Astrocyte (in vitro differentiated cells and primary cell): ENCODE measurements at places on chromosomes 12 and 14. TPM values are rescaled to one million over a fixed set of nuclear protein-coding genes. Genes with fewer than 3 reads are reported as not detected.

GRCh38 chr12:48002773-48003218, 1.5 kb downstream of the COL2A1 start:
- peaks cover 21% of the 10 kb centered on the region for H3K4me1 ChIP-seq
- peak; percentile 19 for DNase-seq
- H3K36me3 ChIP-seq = no peaks in the 10 kb centered on the region
- peak overlapping the region; percentile 61 for H3K4me3 ChIP-seq

- peaks cover 15% of the 10 kb centered on the region for H3K4me1 ChIP-seq
- H3K4me3 ChIP-seq = no peak overlapping the region
Observed at GRCh38 chr12:19382111-19382526, 57.2 kb upstream of the AEBP2 start.

- DNase-seq = no peak
- H3K4me1 ChIP-seq = peaks cover 42% of the 10 kb centered on the region
- H3K27me3 ChIP-seq = no peaks in the 10 kb centered on the region
- no peak overlapping the region for H3K4me3 ChIP-seq
Observed at GRCh38 chr12:52872644-52873389, 24.0 kb upstream of the KRT78 start.

DNA sequence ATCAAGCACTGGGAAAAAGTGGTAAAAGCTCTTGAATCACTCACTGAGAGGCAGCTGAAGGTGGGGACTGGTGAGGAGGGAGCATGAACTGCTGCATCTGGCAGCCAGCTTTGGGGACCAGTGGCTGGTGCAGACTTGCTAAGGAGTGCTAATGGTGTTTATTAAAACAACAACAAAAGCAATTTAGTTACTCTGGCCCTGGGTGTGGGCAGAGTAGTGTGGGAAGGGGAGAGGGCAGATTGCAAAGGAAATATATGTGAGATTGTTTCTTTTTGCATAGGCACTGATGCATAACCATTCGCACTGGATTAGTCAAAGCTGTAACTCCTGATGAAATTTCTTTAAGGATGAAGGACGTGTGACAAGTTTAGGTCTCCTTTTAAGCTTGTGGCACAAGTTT, 8.1 kb downstream of the TXNRD1 start:
- no peak for DNase-seq
- no peak overlapping the region for H3K27ac ChIP-seq
- H3K36me3 ChIP-seq = no peaks in the 10 kb centered on the region
- no peaks in the 10 kb centered on the region for H3K27me3 ChIP-seq
- H3K4me3 ChIP-seq = no peak overlapping the region

DNA sequence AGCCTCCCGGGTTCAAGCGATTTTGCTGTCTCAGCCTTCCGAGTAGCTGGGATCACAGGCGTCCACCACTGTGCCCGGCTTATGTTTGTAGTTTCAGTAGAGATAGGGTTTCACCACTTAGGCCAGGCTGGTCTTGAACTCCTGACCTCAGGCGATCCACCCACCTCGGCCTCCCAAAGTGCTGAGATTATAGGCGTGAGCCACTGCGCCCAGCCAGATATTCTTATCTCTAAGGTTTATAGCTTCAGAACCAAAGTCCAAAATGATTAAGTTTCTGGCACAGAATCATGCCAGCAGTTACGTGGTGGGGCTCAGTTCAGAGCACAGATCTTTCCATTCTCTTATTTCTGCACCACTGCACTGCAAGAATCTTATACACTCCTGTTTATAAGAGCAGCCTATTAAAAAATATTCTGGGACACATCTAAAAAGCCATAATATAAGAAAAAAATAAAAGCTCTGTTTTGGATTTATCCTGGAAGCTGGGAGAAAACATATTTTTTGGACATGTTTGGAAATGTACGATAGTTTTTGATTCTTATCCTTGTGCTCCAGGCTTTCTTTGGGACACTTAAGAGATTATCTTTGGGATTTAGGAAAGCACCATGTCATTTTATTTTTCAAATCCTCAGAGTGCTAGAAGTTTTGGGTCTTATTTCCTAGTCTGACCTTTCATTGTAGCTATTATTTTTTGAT, 129.6 kb downstream of the LMNTD1 start:
- DNase-seq = peak; percentile 39
- H3K4me3 ChIP-seq = no peak overlapping the region
- H3K27ac ChIP-seq = no peak overlapping the region
- no peaks in the 10 kb centered on the region for H3K27me3 ChIP-seq
- H3K36me3 ChIP-seq = no peaks in the 10 kb centered on the region

- H3K4me3 ChIP-seq = no peak overlapping the region
- H3K27ac ChIP-seq = no peak overlapping the region
- no peak for DNase-seq
- H3K36me3 ChIP-seq = peaks cover 7% of the 10 kb centered on the region
- peaks cover 4% of the 10 kb centered on the region for H3K4me1 ChIP-seq
Observed at GRCh38 chr12:57779736-57780135, 2.9 kb upstream of the TSFM start.

- no peaks in the 10 kb centered on the region for H3K36me3 ChIP-seq
- H3K4me1 ChIP-seq = no peaks in the 10 kb centered on the region
- peaks cover 2% of the 10 kb centered on the region for H3K27me3 ChIP-seq
- DNase-seq = peak; percentile 89
Observed at GRCh38 chr12:6476489-6476888, 6.0 kb upstream of the VAMP1 start.

- H3K4me1 ChIP-seq = no peaks in the 10 kb centered on the region
- no peak for DNase-seq
- H3K27me3 ChIP-seq = no peaks in the 10 kb centered on the region
- no peak overlapping the region for H3K27ac ChIP-seq
- H3K36me3 ChIP-seq = no peaks in the 10 kb centered on the region
- H3K4me3 ChIP-seq = no peak overlapping the region
Observed at GRCh38 chr14:58555647-58556046, 82.1 kb upstream of the DACT1 start.

DNA sequence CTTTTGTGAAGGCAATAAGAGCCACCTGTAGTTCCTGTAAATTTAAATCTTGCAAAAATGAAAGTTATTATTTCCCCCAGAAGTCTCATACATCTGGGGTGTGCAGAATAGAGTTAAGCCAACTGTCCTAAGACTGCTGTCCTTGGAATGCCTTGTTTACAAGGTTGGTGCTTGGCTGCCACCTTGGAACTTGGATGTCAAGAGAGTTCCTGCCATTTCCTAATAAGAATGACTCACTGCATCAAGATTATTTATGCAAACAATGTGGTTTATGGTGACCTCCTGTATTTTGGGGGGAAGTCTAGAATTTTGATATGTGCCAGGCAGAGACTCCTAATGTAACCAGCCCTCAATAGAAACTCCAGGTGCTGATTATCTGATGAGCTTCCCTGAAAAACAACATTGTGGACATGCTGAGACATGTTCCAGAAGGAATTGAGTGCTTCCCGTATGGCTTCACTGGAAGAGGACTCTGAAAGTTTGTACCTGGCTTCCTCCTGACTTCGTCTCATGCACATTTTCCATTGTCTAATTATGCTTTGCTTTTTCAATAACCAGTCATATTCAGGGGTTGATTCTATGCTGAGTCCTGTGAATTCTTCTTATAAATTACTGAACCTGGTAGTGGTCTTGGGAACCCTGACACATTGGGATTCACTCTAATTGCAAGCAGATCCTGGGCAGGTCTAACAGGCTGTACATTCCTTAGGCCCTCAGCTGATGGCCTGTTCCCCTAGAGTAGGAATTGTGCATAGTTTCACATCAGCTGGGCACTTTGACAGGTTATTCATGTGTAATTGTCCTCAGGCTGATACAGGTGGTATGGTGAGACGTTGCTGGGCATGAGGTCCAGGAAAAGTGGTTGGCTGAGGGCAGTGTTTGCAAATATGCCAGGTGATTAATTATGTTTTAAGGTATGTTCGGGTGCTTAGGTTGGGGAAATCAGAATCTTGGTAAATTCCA, 1370.7 kb upstream of the TMEM132C start:
- H3K4me3 ChIP-seq = no peak overlapping the region
- peak; percentile 2 for DNase-seq
- no peaks in the 10 kb centered on the region for H3K4me1 ChIP-seq
- H3K36me3 ChIP-seq = no peaks in the 10 kb centered on the region
- H3K27ac ChIP-seq = no peak overlapping the region

DNA sequence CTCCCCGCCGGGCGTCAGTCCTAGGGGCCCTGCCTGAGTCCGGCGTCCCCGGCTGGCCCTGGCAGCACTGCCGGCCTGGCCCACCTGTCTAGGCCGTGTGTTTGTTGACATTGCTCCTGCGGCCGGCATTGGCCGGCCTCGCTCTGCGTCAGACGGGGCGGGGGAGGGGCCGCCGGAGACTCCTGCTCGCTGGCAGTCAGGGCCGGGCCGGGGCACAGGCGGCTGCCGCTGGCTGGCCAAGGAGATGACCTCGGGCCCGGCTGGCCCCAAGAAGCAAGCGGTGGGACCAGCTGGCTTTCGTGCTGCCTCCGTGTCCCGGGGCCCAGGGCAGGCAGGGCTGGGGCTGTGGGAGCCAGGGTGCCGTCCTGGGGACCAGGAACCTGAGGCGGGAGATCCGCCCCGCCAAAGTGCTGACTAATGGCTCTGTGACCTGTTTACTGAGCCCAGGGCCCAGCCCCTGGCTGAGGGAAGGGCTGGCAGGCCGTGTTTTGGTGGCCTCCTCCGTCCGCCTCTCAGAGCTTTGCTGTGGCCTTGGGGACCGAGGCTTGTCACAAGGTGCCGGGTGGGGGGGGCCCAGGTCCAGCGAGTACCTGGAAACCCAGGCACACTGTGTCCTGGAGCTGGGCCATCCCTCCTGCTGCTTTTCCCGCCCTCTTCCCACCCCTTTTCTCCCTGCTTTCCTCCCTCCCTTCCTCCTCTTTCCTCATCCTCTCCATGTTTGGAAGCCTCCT, 1.8 kb downstream of the ULK1 start:
- H3K27ac ChIP-seq = peak overlapping the region; percentile 91
- H3K4me1 ChIP-seq = peaks cover 17% of the 10 kb centered on the region
- no peaks in the 10 kb centered on the region for H3K36me3 ChIP-seq
- no peaks in the 10 kb centered on the region for H3K27me3 ChIP-seq
- DNase-seq = peak; percentile 83

- H3K36me3 ChIP-seq = no peaks in the 10 kb centered on the region
- no peak for DNase-seq
- H3K27me3 ChIP-seq = no peaks in the 10 kb centered on the region
- H3K27ac ChIP-seq = no peak overlapping the region
- no peaks in the 10 kb centered on the region for H3K4me1 ChIP-seq
- H3K4me3 ChIP-seq = no peak overlapping the region
Observed at GRCh38 chr12:90794212-90794611, 160.8 kb downstream of the CCER1 start.

DNA sequence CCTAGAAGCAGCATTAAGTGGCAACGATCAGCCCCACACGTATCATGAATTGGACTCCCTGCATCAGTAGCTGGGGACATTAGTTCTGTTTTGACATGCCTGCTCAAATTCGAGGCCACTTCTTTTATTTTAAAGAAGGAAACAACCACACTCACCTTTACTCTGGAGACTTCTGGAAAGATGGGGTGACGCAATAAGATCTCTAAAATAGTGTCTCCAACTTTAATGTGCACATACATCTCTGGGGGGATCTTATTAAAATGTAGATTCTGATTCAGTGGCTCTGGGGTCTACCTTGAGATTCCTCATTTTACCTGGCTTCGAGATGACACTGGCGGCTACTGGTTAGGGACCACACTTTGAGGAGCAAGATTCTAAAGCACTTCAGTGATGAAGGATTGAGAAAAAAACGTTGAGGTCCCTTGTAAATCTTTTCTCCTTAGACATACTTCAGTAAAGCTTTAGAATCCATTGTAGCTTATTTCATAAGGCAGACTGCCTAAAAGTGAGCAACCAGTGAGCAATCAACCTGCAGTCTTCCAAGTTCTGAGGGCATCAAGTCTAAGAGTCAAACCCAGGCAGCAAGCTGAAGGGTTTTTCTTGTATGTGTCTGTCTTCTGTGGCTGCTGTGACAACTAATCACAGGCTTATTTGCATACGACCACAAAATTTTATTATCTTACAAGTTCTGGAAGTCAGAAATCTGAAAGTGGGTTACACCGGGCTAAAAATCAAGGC, 718.6 kb upstream of the TBX3 start:
- no peaks in the 10 kb centered on the region for H3K36me3 ChIP-seq
- H3K4me1 ChIP-seq = peaks cover 11% of the 10 kb centered on the region
- no peak overlapping the region for H3K27ac ChIP-seq
- peak; percentile 12 for DNase-seq

DNA sequence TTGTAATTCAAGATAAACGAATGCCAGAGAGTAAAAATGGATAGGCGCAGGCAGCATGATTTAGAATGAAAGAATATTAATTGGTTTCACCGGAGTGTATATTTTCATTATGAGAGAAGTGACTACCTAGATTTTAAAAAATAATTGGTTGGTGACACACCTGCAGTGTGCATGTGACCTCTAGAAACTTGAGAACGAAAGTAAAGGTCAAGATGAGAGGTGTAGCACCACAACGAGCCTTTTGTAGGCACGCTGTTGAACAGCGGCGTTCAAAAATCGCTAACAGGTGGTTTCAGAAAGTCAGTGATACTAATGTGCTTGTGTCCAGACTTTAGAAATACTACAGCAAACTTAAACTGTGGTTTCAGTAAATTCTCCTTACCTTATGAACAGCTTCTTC, 123.8 kb downstream of the NPAS3 start:
- no peaks in the 10 kb centered on the region for H3K36me3 ChIP-seq
- H3K27ac ChIP-seq = peak overlapping the region; percentile 34
- DNase-seq = no peak
- H3K4me3 ChIP-seq = no peak overlapping the region
- no peaks in the 10 kb centered on the region for H3K27me3 ChIP-seq

The LHX5 gene
- total RNA-seq = 0.25 TPM in 1 of 2 replicates, not detected in the other

The OR6C1 gene
- not detected in 2 replicates for total RNA-seq

The SCNN1A gene
- total RNA-seq = 0.94 and 1.3 TPM in 2 replicates

The BATF gene
- total RNA-seq = not detected in 2 replicates

The EMP1 gene
- total RNA-seq = 57.6 and 71.7 TPM in 2 replicates

The ETFRF1 gene
- 6.7 and 9.2 TPM in 2 replicates for total RNA-seq

The NGB gene
- not detected in 2 replicates for total RNA-seq

The PLA2G1B gene
- not detected in 2 replicates for total RNA-seq

The RIMBP2 gene
- total RNA-seq = 2.2 TPM in 2 replicates

The MYF5 gene
- not detected in 2 replicates for total RNA-seq

The MYH7 gene
- not detected in 2 replicates for total RNA-seq

The MAP3K9 gene
- 10.7 and 13.0 TPM in 2 replicates for total RNA-seq

The CLEC4D gene
- not detected in 2 replicates for total RNA-seq

The DTX1 gene
- total RNA-seq = 4.6 and 5.5 TPM in 2 replicates

The TROAP gene
- 2.2 and 2.7 TPM in 2 replicates for total RNA-seq
